ENCODE measurements at places on chromosomes 1 and 21.
A peak's percentile ranks its signal among the peaks of the same experiment; 100 is the strongest.

GRCh38 chr1:206979379-206980043, 9.3 kb upstream of the FCAMR start:
- DNase-seq = no peak

DNA sequence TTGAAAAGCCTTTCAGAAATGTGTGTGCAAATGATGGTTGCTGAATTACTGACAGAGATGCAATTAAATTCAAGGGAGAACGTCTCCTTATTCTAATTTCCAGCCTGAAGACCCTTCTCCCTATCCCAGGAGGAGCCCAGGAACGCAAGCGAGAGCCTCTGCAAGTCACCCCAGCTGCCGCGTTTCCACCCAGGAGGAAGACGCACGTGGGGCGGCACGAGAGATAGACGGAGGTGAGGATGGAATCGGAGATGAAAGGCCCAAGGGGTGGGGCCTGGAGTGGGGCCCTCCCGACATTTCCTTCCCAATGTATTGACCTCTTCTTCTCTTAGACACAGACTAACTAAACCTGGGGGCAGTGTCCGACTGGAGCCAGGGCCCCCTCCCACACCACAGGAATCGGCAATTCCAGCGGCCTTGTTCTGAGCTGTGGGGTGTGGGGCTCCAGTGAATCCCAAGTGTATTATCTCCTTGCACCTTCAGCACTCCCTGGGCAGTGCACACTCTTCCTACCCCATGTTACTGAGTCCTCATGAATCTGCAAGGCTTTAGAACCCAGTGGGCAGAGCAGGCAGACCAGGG, 322.5 kb downstream of the AJAP1 start:
- DNase-seq = no peak

DNA sequence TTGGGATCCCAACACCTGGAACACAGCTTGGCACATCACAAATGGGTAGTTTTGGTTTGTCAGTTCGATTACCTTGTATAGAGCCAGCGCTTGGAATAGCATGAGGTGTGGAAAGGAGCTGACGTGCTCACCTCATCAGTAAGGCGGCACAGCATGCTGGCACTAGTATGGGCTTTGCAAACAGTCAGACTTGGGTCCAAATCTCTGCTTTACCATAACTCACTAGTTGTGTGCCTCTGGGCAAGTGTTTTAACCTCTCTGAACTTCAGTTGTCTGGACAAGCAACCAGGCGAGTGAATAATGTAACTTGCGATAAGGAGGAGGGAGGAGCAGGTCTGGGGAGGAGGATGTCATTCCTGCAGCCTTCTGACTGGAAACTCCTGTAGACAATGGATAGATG, 26.3 kb upstream of the NEK2 start:
- DNase-seq = no peak

DNA sequence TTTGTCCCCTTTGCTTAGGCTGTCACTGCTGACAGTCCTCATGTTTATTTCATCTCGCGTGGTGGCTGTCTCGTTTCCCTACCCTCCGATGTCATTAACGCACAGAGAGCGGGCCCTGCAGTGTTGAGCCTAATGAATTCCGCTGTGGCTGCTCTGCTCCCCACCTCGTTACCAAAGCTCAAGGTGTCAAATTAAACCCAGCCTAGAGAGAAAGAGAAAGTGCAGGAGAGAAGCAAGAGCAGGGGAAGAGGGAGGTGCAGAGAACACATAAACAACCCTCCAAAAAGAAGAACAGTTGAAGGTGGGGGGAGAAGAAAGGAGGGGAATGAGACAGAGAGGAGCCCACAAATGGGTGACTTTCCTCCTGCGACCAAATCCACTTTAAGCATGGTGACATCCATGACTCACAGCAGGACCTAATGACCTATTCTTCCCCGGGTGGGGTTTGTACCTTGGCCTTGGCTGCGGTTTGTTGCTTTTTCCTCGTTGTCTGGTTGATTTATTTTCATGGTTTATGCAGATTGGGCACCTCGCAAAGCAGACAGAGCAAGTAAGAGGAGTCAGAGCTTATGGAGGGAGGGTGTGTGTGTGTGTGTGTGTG, 92.5 kb downstream of the PBX1 start:
- no peak for DNase-seq

- DNase-seq = no peak
Observed at GRCh38 chr1:64082459-64082858, 121.0 kb upstream of the UBE2U start.

DNA sequence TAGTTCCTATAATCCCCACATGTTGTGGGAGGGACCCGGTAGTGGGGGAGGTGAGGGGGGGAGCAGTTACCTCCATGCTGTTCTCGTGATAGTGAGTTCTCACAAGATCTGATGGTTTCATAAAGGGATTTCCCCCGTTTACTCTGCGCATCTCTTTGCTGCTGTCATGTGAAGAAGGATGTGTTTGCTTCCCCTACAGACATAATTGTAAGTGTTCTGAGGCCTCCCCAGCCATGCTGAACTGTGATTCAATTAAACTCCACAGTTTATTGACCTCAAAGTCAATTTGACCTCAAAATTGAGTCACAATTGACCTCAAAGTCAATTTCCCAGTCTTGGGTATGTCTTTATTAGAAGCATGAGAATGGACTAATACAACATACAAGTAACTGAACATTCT, 19.7 kb downstream of the DPH5 start:
- no peak for DNase-seq

GRCh38 chr1:234478152-234478480, 863 bp downstream of the TARBP1 start:
- peak; percentile 61 for DNase-seq

All from GDM1 (cell line).